ENCODE measurements at places on chromosomes 3 and 15.

- peak overlapping the region; percentile 89 for H3K27ac ChIP-seq
- no peak for DNase-seq
- no peaks in the 10 kb centered on the region for H3K36me3 ChIP-seq
Observed at GRCh38 chr3:140423146-140423545, 254.7 kb upstream of the TRIM42 start.

DNA sequence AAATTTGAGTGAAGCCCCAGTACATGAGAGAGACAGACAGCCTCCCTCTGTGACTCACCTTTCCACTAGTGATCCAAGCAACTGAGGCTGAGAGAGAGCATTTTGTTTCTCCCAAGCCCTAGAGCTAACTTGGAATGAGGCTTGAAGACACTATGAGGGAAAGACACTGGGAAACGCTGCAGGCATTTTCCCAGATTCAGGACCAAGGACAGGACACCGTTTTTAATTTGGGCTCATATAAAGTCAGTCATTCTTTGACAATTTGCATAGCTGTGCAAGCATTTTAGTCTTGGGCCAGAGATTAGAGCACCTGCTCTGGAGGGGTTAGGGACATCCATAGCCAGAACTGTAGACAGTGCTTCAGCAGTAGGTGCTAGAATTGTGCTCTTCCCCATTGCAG is 249.0 kb downstream of the AGBL1 start:
- no peaks in the 10 kb centered on the region for H3K36me3 ChIP-seq
- no peak overlapping the region for H3K27ac ChIP-seq
- DNase-seq, result no peak
- peaks cover 3% of the 10 kb centered on the region for H3K27me3 ChIP-seq

GRCh38 chr3:172882563-172882962 is 132.0 kb downstream of the ECT2 start:
- H3K27me3 ChIP-seq, result peaks cover 6% of the 10 kb centered on the region
- peaks cover 15% of the 10 kb centered on the region for H3K36me3 ChIP-seq
- H3K27ac ChIP-seq, result no peak overlapping the region
- H3K4me3 ChIP-seq, result no peak overlapping the region

DNA sequence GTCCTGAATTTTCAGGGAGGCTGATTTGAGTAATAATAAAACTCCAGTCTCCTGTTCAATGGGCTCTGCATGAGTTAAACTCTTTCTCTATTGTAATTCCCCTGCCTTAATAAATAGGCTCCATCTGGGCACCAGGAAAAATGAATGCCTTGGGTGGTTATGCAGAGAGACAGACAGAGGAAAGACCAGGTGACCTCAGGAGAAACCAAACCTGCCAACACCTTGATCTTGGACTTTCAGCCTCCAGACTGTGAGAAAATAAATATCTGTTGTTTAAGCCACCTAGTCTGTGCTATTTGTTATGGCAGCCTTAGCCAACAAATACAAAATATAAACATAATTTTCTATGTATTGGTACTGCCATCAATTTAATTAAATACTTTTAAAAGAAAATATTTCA is 64.8 kb upstream of the RAP2B start:
- no peaks in the 10 kb centered on the region for H3K4me1 ChIP-seq
- H3K27ac ChIP-seq, result no peak overlapping the region
- no peaks in the 10 kb centered on the region for H3K36me3 ChIP-seq
- no peak overlapping the region for H3K4me3 ChIP-seq

GRCh38 chr3:112640276-112640929 is 540 bp downstream of the CCDC80 start:
- H3K36me3 ChIP-seq, result no peaks in the 10 kb centered on the region
- DNase-seq, result no peak
- H3K4me3 ChIP-seq, result no peak overlapping the region
- no peak overlapping the region for H3K27ac ChIP-seq
- peaks cover 9% of the 10 kb centered on the region for H3K4me1 ChIP-seq

DNA sequence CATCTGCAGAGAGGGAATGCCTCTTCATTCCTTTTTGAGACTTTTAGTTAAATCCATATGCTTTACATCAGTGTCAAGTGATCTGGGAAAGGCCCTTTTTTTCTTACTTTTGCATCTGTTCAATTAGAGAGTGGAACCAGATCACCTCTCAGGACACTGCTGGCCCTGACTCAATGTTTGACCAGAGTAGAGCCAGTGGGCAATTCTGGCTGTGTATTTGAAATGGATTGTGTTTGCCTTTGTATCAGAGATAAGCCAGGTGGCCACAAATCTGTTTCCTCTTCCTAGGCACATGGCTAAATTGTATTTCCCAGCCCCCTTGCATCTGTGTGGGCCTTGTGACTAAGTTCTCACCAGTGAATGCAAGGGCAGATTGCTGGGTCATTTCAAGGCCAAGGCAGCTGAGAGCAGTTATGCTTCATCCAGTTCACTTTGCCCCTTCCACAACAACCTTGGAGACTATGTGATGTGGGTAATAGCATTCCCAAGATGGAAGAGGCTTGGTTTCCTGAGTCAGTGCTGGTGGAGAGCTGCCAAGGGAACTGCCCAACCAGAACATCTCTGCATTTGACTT is 75.6 kb upstream of the CACNA2D3 start:
- H3K36me3 ChIP-seq, result no peaks in the 10 kb centered on the region
- no peak for DNase-seq
- no peaks in the 10 kb centered on the region for H3K27me3 ChIP-seq
- no peak overlapping the region for H3K4me3 ChIP-seq
- peaks cover 10% of the 10 kb centered on the region for H3K4me1 ChIP-seq
- no peak overlapping the region for H3K27ac ChIP-seq

DNA sequence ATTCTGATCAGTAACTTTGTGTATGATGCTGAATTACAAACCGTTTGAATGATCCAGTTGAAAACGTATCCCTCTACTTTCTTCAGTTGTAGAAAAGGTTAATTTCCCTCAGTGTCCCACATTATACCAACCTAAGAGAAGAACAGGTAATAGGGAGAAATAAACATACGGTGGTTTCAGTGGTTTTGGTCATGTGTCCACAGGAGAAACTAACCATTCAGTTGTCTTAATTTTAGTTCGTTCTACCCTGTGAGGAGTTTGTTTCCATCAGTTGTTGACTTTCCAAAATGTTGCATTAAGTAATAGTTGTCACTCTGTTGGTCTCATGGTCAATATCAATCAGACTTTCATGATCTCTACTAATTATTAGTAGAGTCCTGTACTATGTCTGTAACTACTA is 15.1 kb downstream of the CALML4 start:
- no peak overlapping the region for H3K4me3 ChIP-seq
- H3K36me3 ChIP-seq, result peaks cover 36% of the 10 kb centered on the region
- H3K4me1 ChIP-seq, result peaks cover 5% of the 10 kb centered on the region
- no peak for DNase-seq
